ENCODE measurements at places on chromosomes 16 and 17.
A peak's percentile ranks its signal among the peaks of the same experiment; 100 is the strongest.

GRCh38 chr17:65588181-65588808, 26.8 kb upstream of the AXIN2 start:
- no peak for DNase-seq

DNA sequence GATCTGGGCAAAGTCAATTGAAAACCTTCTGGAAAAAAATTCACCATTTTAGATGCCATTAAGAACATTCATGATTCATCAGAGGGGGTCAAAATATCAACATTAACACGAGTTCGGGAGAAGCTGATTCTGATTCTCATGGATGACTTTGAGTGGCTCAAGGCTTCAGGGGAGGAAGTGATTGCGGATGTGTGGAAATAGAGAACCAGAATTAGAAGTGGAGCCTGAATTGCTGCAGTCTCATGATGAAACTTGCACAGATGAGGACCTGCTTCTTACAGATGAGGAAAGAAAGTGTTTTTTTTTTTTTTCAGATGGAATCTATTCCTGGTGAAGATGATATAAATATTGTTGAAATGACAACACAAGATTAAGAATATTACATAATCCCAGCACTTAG, 12.9 kb downstream of the ITGAX start:
- no peak for DNase-seq

DNA sequence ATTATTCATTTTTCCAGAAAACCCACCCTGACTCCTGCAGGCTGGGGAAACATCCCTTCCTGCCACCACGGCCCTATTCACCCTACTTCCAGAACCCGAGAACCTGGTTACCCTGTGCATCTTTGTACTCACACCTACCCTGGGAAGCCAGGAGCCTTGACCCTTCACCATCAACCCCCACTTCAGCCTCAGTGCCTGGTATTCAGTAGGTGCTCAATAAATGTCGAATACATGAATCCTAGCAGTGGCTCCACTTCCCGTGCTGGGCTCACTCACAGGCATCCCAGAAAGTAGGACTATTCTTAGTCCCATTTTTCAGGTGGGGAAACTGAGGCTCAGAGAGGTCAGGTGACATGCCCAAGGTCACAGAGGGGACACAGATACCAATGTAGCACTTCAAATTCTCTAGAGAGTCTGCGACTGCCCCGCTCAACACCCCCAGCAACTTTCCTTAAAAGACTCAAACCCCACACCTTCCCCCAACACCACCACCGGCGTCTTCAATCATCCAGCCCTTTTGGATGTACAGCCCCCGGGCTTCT, 36.1 kb upstream of the CMIP start:
- DNase-seq, result no peak

GRCh38 chr17:74578979-74579378, 11.7 kb upstream of the CD300H start:
- DNase-seq, result no peak

- no peak for DNase-seq
Observed at GRCh38 chr17:40614431-40615067, 33.1 kb downstream of the SMARCE1 start.

DNA sequence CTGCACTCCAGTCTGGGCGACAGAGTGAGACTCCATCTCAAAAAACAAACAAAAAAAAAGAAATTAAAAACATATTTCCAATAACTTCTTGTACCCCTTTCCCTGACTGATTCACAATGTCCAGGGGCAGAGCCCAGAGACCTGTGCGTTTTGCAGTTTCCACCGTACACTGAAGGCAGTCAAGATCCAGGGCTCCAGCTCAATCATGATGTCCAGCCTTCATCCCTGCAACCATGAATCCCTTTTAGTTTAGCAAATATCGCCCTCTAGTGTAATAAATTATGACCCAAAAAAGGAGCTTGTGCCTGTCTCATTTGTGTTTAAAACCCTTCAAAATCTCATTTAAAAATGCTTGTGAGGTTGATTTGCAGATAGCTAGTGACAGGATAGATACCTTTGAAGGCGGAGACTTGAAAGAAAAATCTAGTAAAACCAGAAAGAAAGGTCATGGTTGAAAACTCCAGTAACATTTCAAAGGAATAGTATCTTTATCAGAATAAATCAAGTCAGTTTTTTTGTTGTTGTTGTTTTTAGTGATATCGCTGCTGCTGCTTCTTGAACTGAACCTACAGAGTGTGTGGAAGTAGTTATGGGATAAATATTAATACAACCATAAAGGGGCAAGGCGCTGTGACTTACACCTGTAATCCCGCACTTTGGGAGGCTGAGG, 3.7 kb upstream of the ERN1 start:
- DNase-seq, result peak; percentile 73

DNA sequence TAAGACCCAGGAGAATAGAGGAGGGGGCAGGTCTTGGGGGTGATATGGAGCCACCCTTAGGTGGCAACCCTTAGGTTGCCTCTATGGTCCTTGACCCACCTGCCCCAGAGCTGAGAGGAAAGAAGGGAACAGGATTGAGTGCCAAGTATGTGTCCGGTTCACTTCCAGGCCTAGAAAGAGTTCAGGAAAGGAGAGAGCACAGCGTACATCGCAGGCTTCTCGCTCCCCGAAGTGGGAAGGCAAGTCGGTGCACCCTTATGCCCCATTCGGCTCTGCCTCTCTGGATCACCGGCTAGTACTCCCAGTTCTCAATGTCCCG, 631 bp downstream of the SP6 start:
- DNase-seq, result no peak

DNA sequence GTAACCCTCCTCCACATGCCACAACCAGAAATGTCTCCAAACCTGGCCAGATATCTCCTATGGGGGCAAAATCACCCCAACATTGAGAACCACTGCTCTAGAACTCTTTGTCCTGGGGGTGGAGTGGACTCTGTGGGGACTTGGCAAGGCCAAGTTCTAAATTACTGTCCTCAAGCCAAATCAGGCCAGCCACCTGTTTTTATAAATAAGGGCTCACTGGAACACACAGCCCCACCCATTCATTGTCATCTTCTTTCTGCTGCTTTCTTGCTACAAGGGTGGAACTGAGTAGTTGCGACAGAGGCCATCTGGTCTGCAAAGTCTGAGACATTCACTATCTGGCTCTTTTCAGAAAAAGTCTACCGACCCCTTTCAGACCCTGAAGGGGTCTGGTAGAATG, 26.8 kb upstream of the TMEM220 start:
- DNase-seq, result no peak

DNA sequence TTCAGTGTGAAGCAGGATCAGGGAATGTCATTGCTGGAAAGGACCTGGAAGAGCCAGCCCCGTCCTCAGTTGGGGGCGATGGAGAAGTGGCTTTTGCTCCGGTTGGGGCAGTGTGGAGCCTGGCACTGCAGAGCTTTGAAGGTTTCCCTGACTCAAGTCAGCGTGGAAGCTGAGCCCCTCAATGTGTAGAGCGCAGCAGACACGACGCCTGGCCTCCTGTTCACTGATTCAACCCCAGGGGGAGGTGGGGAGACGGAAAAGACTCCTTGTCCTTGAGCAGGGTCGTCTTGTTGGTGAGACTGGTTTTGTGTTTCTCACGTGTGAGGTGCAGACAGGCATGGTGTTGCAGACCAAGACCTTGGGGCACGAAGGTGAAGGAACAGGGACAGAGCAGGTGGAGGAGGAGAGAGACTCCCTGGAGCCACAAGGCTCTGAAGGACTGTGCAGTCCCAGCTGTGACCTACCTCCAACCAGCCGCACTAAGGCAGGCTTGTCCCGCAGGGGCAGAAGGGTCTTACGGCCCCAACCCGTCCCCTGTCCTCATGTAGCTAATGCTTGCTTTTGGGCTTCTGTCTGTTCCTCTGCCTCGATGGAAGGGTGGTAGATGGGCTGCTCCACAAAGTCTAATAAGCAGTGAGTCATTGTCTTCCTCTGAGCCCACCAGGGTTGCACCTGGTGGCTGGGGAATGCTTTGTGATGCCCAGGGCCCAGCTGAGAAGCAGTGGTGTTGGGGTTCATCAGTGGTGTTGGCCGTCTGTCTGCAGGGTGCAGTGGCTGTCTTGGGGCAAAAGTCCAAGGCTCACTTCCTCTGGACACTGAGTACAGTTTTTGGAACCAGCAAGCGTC, 47.8 kb downstream of the MPRIP start:
- DNase-seq, result no peak

DNA sequence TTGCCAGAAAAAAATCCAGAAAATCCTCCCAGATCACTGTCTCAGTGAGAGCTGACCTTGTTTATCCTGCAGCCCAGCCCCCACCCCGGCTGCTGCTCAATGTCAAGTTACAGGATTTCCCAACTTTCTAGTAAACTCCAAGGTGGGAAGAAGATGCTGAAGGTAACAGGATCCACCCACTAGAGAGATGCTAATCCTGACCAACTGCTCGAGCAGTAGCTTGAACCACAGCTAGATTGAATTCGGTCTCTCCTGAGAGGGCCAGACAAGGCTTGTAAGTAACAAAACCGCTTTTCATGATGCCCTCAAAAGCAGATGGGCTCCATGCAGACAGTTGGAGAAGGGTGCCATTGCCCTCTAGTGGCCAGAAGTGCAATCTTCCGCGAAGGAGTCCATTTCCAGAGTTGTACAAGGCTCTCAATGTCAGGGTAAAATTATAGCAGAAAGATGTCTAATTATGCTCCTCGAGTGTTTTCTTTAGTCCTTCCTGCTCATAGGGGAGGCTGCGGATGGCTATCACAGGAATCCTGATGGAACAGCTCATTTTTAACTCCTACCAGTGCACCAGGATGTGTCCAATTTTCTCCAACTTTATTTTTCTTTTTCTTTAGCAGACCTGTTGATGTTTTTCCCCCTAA, 3.9 kb downstream of the CDH11 start:
- DNase-seq, result peak; percentile 53

GRCh38 chr17:73746314-73747073, 102.2 kb upstream of the SDK2 start:
- DNase-seq, result no peak

GRCh38 chr17:74758848-74759168, 10.4 kb downstream of the NHERF1 start:
- DNase-seq, result no peak

- DNase-seq, result peak; percentile 87
Observed at GRCh38 chr17:43356999-43357398, 41.8 kb upstream of the ARL4D start.

- DNase-seq, result no peak
Observed at GRCh38 chr16:87143661-87144121, 173.5 kb downstream of the C16orf95 start.

GRCh38 chr17:62933501-62934385, 32.3 kb upstream of the TANC2 start:
- peak; percentile 16 for DNase-seq

DNA sequence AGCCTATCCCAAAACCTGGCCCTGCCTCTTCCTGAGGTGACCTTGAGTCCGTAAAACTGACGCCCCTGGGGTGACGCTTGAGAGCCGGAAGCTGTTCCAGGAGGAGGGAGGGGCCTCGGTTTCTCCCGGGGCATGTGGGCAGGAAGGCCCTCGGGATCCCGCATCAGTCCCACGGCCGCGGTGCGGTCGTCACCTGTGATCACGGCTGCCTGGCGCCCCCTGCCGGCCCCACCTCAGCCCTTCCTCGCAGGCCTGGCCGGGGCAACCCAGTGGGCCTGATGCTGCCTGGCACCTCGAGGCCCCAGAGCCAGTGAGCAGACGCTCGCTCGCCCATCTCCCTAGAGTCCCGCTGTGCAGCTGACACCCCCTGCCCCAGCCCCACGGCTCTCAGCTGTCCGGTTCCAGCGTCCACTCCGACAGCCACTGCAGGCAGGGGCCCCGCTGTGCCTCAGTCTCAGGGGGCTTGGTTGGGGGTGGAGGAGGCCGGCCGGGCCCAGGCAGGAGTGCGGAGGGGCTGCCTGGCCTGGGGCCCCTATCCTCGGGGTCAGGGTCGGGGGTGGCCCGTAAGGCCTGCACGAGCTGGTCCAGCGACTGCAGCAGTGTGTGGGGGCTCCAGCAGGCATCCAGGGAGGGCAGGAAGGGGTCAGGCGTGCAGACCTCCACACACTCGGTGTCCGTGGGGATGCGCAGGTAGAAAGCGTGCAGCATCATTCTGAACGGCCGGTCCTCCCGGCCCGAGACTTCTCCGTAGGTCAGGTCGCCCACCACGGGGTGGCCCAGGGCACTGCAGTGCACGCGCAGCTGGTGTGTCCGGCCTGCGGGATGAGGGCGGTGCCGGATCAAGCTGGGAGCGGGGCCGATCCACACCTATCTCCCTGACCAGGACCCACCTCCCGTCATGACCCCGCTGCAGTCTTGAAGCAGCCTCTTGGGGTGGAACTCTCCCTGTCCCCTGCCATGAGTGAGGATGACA, 2.3 kb downstream of the RPUSD1 start:
- DNase-seq, result no peak

DNA sequence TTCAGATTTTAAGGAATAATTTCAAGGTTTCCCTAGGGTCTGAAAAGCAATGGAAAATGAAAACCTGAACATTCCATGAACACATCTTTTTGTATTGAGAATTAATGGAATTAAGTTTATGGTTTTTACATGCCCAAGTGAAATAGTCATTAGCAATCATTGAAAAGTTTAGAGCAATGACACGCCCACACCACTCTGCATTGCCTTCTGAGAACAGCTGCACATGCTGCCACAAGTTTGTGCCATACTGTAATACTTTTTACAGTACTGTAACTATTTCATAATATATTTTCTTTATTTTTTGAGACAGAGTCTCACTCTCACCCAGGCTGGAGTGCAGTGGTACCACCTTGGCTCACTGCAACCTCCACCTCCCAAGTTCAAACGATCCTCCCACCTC, 345.2 kb upstream of the PMFBP1 start:
- DNase-seq, result no peak

- DNase-seq, result peak; percentile 54
Observed at GRCh38 chr17:4136373-4136772, 6.5 kb downstream of the ZZEF1 start.

- no peak for DNase-seq
Observed at GRCh38 chr17:72766761-72767356, 325.6 kb downstream of the SLC39A11 start.

GRCh38 chr17:82439194-82439828, 11.2 kb downstream of the CYBC1 start:
- no peak for DNase-seq

GRCh38 chr17:76270770-76271668, 5.9 kb downstream of the UBALD2 start:
- no peak for DNase-seq

Measured in renal cortical epithelial cell (primary cell).